ENCODE measurements at places on chromosomes 13 and 19.

GRCh38 chr19:44685877-44686276 lies 13.1 kb upstream of the CEACAM16 start:
- DNase-seq: peak; percentile 88

- DNase-seq: no peak
These were observed 4.0 kb downstream of the S1PR5 start for GRCh38 chr19:10513223-10513622.

DNA sequence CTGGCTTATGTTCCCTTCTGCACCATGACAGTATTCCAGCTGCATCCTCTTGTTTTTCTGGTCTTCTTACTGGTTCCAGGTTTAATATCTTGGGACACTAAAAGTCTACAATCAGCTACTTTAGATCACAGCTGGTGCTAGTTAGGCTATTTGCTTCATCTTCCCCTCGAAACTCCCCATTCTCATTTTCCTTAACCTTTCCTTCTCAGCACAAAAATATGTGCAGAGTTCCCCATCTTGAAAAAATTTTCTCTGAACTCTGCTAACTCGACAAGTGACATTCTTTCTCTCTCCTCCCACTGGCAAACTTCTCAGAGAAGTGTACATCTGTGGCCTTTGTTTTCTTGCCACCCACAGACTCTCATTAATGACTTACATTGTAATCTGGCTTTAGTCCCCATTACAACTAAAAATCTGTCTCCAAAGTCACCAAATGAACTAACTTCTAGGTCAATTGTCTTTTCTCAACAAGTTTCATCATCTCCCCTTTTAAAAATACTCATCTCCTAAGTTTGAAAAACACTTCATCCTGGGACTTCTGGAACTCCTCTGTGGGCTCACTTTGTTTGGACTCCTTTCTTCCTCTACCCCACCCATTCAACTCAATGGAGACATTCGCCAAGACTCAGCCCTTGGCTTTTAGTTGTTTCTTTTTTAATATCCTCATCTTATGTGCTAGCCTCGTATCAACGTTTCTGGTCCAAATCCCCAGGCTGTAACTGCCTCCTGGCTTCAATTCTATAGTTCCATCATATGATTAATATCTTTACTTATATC lies 7.1 kb upstream of the KL start:
- DNase-seq: no peak

GRCh38 chr13:114058051-114058867 lies 74.2 kb downstream of the RASA3 start:
- no peak for DNase-seq

DNA sequence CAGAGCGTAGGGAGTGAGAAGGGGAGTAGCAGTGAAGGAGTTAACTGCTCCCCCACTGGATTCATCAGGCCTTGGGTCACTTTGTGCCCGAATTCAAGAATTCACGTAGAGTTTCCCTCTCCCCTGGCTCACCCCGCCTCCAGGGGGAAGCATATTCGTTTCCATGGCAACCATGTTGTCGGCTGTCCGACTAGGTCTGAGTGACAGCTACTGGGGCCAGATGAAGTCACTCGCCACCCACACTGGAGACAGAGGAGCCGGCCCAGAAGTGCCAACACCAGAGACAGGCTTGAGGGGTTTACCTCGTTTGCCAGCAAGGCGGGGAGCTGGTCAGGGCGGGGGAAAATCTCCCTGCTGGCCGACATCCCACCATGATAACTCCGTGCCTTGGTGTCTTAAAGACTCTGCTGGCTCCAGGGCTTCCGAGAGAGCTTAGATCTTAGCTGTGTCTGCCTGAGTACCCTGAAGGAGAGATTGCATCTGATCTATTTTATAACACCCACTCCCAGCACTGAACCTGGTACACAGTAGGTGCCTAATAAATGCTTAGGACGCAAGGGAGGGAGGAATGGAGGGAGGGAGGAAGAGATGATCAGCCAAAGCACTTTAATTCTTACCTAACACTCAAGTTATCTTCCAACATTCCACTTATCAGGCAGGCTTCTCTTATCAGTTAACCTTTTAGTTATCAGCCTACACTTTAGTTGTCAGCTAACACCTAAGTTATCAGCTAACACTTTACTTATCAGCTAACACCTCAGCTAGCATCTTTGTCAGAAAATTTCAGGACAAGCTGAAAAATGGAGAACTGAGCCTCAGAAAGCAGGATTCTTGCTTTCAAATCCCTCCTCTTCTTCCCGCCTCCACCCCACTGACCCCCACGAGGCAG lies 57.2 kb upstream of the ZNRF4 start:
- DNase-seq: peak; percentile 44

GRCh38 chr13:49694446-49694845 lies 3.2 kb upstream of the EBPL start:
- peak; percentile 12 for DNase-seq

DNA sequence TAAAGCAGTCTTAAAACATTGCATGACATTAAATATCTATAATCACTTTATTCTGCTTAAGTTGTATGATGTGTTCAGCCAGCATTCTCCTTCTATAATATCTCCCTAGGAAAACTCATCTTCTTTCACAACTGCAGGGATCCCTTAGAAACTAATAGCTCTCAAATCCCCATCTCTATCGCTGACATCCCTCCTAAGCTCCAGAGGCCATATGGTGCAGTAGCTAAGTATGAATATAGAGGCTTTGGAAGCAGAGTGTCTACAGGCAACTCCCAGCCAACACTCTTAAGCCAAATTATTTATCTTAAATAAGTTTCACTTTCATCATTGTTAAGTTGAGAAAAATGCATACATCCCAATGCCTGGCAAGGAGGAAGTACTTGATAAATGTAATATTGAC lies 349.5 kb upstream of the MIR17HG start:
- no peak for DNase-seq

DNA sequence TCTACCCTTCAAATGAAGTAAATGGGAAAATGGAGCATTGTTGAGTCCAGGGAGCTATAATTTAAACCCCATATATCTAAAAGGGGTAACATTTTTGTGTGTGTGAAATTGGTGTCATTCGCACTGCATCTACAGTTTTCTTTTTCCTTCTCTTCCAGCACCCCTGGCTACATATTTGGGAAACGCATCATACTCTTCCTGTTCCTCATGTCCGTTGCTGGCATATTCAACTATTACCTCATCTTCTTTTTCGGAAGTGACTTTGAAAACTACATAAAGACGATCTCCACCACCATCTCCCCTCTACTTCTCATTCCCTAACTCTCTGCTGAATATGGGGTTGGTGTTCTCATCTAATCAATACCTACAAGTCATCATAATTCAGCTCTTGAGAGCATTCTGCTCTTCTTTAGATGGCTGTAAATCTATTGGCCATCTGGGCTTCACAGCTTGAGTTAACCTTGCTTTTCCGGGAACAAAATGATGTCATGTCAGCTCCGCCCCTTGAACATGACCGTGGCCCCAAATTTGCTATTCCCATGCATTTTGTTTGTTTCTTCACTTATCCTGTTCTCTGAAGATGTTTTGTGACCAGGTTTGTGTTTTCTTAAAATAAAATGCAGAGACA lies 28.6 kb downstream of the ALOX5AP start:
- no peak for DNase-seq

- peak; percentile 10 for DNase-seq
These were observed 517 bp downstream of the GTF2F1 start for GRCh38 chr19:6392221-6393073.

- DNase-seq: peak; percentile 26
These were observed 872 bp downstream of the HOMER3 start for GRCh38 chr19:18939922-18940768.

- peak; percentile 20 for DNase-seq
These were observed 1.6 kb upstream of the TTC9B start for GRCh38 chr19:40219721-40220276.

DNA sequence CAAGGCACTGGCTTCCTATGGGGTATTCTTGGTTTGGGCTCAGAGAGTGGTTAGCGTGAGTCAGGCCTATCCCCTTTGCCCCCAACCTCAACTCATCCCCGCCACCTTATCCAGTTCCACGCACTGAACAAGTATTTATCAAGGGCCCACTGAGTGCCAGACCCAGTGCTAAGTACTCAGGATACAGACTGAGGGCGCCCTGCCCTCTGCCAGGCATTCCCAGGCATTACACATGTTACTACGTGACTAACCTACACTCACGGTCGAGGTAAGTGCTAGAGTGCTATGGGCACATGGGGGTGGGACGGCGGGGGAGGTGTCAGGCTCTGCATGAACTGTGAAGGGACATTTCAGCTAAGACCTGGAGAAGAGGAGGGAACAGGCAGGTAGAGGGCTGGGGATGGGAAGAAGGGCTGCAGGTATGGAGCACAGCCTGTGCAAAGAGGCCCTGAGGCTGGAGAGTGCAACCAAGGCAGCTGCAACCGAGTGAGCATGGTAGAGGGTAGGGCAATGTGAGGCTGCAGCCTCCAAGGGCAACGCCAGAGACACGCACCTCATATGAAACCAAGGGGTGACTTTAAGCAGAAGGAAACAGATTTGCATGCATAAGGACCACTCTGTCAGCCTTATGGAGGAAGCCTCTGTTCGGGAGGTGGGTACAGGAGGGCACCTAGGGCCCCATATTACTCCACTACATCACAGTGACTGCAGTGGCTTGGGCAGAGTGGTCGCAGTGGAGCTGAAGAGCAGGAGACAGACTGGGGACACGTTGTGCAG lies 22.5 kb downstream of the DHRS12 start:
- no peak for DNase-seq

GRCh38 chr19:29626386-29626785 lies 20.3 kb downstream of the POP4 start:
- DNase-seq: no peak

DNA sequence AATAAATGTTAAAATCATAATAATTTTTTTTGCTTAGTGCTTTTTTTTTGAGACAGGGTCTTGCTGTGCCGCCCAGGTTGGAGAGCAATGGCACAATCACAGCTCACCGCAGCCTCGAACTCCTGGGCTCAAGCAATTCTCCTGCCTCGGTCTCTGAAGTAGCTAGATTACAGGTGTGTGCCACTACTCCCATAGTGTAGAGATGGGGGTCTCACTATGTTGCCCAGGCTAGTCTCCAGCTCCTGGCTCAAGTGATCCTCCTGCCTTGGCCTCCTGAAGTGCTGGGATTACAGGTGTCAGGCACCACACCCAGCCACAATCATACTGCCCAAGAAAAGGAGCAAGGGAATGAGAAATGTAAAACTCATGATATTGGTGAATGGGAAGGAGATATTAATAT lies 5.1 kb downstream of the FBL start:
- DNase-seq: no peak

GRCh38 chr19:18778076-18778389 lies 13.1 kb downstream of the COMP start:
- DNase-seq: no peak

GRCh38 chr19:6109947-6110346 lies 353 bp downstream of the RFX2 start:
- no peak for DNase-seq

DNA sequence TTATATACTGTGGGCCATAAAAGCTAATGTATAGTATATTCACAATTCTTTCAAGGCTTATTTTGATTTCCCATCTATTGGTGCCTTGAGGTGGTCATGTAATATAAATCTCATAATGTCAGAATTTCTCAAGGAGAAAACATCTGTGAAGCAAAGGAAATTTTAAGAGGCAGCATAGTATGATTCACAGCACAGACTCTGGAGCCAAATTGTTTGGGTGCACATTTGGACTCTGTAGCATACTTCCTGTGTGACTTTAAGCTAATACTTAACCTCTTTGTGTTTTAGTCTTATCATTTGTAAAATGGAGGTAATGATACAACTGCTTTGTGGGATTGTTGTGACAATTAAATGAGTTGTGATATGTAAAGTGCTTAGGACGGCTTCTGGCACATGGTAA lies 67.6 kb downstream of the PIBF1 start:
- DNase-seq: no peak

GRCh38 chr13:34847766-34848165 lies 94.3 kb upstream of the NBEA start:
- no peak for DNase-seq

DNA sequence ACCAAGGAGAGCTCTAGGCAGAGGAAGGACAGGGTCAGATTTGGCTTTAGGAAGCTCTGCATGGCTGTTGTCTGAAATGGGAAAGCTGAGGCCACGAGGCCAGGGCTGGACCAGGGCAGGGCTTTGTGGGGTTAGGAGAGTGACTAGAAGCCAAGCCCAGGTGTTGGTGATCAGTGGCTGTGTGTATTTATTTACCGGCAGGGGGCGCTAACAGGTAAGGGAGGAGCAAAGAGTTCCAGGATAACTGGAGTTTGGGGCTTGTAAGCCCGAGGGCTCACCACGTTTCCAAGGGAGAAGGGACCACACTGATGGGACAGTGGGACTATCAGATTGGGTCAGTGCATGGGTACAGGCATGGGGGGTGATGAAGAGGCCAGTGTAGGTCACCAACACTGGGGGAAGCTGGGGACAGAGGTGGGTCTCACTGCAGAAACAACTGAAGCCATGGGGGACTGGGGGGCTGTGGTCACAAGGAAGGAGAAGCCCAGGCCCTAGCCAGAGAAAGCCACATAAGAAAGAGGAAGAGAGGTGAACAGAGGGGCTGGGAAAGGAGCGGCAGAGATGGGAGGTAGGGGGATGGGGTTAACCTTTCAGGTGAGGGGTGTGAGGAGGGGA lies 3.9 kb downstream of the TMEM147 start:
- DNase-seq: peak; percentile 47

GRCh38 chr19:1233115-1233667 lies 4.6 kb downstream of the CBARP start:
- DNase-seq: no peak

GRCh38 chr19:48819366-48819816 lies 8.6 kb upstream of the BCAT2 start:
- DNase-seq: no peak

DNA sequence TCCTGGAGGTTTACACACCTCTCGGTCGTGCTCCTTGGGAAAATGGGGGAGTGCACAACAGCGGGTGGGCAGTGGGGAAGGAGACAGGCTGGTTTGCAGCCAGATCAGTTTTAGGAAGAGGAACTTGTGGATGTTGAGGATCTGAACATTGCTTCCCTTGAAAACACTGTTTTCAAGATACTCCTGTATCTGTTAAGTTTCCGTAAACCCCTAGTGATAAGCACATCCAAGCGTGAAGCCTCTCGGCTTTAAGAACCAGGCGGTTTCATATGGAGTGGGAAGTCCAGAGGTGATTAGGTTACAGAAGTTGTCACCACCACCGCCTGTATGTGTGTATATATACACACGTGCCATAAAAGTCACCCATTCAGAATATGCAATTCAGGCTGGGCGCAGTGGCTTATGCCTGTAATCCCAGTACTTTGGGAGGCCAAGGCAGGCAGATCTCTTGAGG lies 47.4 kb downstream of the SIPA1L3 start:
- DNase-seq: no peak

Data from inflammatory macrophage treated with lipopolysaccharide for 1 hour (primary cell).